ENCODE measurements at places on chromosomes 2 and 18.

GRCh38 chr18:75828379-75828778 is 400.9 kb upstream of the SMIM21 start:
- no peak for DNase-seq

DNA sequence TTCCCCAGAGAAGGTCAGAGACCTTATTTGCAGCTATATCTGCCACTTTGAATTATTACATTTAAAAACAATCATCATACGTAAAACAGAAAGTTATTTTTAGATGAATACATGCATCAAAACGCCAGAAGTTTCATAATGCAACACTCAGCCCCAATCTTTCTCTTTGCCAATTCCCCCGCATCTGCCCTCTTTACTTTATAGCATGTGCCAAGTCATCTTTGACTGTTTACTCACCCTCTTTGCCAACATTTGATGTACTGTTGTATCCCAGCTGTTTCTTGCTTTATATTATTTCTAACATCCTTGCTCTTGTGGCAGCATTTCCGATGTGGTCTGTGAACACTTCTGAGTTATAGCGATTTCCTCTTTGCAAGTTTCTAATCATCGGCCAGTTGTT is 86.2 kb downstream of the CRIM1 start:
- no peak for DNase-seq

GRCh38 chr2:88545118-88545517 is 82.1 kb downstream of the EIF2AK3 start:
- no peak for DNase-seq

DNA sequence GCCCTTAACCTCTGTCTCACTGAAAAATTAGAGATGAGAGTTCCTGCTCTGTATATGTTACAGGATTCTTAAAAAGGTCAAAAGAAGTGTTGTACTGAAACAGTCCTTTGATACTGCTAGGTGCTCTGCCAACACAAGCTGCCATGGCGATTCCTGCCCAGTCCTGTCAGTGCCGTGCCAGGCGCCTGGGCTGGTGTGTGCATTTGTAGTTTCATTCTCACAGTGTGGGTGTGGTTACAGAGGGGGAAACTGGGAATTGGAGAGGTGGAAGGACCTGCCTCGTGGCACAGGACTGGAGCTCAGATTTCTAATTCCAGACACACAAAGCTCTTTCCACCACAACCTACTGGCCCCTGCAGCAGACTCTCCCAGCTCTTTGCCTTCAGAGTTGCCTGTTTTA is 122.3 kb upstream of the RAB6C start:
- DNase-seq, result no peak

DNA sequence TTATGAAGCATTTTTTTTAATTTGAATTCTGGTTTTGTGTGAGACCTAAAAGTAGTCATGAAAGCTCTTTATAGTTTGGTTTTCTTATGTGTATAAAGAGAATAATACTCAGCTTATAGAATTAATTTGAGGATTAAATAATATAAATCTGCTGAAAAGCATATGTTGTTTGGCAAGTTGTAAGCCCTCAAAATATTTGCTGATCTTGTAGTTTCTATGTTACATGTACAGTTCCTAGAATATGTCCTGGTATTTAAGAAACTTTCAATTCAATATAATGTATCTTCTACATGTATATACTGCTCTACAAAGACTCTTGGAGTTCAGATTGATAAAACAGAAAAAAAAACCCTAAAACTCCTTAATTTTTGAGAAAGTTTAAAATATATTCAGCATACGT is 605.5 kb upstream of the FAM98A start:
- DNase-seq, result no peak

DNA sequence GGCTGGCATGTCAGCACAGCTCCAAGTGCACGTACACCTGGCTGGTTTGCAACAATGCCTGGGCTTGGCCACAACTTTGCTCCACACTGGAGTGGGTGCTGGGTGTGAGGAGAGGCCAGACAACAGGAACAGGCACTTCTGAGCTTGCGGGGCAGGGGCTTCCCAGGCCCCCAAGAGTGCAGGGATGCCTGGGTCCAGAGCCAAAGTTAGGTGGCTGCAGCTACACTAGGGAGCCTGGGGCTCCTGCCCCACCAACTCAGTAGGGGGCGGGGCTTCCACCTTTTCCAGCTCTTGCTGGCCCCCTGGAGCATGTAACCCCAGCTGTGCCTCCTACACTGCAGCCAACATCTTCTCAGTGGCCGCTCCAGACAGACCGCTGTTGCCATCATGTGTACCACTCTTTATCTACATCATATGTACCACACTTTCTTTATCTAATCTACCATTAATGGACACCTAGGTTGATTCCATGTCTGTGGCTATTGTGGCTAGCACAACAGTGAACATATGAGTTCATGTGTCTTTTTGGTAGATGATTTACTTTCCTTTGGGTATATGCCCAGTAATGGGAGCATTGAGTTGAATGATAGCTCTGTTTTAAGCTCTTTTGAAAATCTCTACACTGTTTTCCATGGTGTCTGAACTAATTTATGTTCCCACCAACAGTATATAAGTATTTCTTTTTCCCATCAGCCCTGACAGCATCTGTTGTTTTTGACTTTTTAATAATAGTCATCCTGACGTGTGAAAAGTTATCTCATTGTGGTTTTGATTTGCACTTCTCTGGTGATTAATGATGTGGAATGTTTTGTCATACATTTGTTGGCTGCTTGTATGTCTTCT is 87.9 kb downstream of the ZNF804A start:
- no peak for DNase-seq

- no peak for DNase-seq
Observed at GRCh38 chr2:239543702-239544101, 142.9 kb upstream of the HDAC4 start.

GRCh38 chr2:627926-628560 is 49.2 kb downstream of the TMEM18 start:
- peak; percentile 4 for DNase-seq

DNA sequence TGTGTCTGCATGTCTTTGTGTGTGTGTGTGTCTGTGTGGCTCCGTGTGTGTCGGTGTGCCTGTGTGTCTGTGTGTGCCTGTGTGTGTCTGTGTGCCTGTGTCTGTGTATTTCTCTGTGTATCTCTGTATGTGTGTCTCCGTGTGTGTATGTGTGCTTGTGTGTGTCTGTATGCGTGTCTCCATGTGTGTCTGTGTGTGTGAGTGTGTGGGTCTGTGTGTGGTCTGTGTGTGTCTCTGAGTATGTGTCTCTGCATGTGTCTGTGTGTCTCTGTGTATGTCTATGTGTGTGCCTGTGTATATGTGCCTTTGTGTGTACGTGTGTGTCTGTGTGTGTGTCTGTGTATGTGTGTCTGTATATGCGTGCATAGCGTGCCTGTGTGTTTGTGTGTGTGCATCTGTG is 45.2 kb downstream of the MYCN start:
- DNase-seq, result no peak

DNA sequence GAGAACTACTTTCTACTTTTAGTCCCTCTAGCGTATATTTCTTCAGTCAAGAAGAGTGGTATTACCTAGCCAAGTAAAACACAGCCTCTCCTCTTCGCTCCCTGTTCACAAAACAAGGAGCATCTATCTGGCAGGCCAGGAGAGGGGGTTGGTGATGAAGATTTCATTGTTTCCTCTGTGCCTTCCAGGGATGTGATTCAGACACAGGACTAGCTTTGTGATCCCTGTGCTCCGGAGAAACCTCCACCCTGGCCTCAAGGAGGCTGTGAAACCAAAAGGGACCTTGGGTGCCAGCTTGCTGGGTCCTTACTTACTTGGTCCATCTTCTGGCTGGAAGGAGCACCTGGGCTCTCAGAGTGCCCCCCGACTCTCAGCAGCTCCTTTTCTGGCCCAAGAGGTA is 5.7 kb downstream of the RHOB start:
- no peak for DNase-seq

- DNase-seq, result peak; percentile 25
Observed at GRCh38 chr2:75896779-75897366, 186.2 kb upstream of the GCFC2 start.

DNA sequence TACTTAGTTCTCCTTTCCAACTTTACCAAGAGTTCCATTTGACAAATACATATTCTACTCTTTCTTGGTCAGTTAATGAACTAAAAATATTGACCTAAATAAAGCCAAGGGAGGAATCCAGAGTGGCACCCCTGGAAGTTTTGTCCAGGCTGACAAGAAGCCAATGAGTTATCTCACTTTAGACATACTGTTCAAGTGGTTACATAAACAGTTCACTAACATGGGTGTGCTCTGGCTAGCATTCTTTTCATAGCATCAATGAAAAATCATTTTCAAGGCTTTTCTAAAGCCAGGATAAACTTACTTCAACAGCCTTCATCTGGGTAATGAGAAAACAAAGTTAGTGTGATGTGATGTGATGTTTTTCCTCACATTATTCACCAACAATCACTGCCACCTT is 649.4 kb downstream of the TDRD15 start:
- DNase-seq, result no peak

- no peak for DNase-seq
Observed at GRCh38 chr2:182330451-182331305, 96.2 kb downstream of the PDE1A start.

DNA sequence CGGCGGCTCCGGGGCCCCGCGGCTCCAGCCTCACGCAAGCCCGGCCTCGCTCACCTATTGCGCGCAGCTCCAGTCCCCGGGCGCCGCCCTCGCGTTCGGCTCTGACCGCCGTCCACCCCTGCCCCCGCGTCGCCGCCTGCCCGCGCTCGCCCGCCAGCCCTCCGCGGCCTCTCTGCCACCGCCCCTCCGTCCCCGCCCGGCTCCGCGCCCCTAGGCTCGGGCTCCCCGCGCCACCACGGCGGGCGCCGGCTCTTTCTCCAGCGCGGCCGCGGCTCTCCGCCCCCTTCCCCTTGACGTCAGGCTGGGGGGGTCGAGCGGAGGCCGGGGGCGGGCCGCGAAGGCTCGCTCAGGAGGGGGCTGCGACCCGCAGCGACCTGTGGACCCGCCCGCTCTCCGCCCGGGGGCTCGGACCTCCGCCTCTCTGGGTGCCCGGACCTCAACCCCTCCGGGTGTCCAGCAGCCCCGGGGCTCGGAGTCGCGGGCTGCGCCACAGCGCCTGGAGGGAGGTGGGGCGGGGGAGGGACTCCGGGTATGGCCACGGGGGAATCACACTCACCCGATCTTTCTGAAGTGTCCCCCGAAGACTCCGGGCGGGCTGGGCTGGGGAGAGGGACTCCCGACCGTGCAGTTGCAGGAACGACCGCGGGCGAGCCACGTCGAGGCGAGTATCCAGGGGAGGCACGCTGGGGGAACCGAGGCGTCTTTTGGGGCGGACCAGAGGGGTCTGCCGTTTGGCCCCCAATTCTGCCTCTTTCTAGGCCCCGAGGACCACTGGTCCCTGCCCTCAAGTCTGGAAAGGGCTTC is at the start of gene SEMA4C:
Gene SEMA4C (minus strand): TSS at position 259 of the 804 bp plus-strand sequence. CDS start 2,194 bp downstream, outside the sequence.
- peak; percentile 43 for DNase-seq

DNA sequence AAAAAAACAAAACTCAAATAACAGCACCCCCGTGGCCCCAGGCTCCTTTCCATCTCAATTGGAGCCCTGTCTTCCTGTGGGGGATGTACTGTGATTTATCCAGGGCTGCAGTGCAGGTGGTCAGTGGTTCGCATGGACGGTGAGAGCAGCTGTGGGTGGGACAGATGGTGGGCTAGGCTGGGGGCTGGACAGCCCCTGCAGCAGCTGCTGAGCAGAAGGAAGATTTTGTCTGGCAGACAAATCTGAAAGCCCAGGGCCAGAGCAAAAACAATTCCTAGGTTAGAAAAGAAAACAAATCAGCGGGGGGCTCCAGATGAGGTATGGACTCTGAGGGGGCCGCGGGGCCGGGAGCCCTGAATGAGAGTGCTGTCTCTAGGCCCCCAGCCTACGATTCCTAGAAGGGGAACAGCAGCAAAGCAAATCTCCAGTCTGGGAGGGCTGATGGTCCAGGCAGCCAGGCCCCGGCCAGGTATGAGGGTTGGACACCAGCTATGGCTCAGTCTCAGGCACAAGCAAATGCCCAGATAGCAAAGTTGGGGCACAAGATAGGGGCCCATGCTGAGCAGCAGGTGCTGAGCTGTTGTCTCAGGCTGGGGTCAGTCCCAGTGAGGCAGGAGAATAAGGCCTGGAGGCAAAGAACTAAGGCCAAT is 45.4 kb downstream of the SOWAHC start:
- DNase-seq, result no peak

DNA sequence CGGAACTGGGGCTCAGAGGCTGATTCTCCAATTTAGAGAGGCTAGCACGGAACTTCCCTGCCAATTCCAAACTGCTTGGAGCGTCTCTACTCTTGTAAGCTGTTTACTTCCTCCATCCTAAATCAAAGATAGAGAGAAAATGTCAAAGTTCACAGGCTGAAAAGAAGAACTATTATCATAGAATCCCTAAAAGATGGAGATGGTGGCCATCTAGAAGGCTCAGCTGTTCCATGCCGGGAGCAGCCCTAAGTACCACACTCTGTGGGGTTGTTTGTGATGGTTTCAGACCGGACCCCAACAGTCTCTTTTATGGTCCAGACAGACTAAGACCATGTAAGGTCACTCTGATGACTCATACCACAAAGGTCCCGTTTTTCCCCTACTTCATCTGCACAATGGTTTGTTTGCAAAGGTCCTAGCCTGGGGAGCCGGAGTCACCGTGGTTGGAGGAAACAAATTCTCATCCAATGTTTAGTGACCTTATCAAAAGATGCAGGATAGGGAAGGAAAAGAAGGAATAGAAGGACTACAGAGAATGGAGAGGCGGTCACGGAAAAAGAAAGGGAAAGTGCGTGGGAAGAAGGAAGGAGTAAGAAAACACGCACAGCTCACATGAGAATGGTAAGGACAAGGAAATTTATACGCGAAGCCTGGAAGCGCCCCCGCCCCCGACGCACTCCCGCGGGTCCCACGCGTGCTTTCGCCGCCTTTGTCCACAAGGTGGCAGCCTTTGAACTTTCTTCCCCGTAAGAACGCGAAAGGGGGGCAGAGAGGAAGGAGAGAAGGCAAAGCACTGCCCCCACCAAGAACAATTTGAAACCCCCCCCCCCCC is 453 bp upstream of the ANTXR1 start:
- DNase-seq, result peak; percentile 63

DNA sequence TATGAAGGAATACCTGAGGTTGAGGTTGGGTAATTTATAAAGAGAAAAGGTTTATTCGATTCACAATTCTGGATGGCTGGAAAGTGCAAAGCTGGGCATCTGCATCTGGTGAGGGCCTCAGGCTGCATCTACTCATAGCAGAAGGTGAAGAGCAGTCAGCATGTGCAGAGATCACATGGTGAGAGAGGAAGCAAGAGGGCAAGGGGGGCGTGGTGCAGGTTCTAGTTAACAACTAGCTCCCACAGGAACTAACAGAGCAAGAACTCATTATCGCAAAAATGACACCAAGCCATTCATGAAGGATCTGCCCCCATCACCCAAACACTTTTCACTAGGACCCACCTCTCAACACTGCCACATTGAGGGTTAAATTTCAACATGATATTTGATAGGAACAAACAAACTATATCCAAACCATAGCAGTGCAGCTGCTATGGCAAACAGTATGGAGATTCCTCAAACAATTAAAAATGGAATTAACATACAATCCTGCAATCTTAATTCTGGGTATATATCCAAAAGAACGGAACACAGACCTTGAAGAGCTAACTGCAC is 72.8 kb upstream of the LDLRAD4 start:
- DNase-seq, result no peak

- DNase-seq, result no peak
Observed at GRCh38 chr2:213122725-213123124, 28.7 kb downstream of the IKZF2 start.

- no peak for DNase-seq
Observed at GRCh38 chr2:224137208-224137607, 98.1 kb upstream of the SERPINE2 start.

Measured in mucosa of gallbladder (tissue), 1 donor.